GM12864 (cell line): ENCODE measurements at places on chromosomes 11 and 22.

DNA sequence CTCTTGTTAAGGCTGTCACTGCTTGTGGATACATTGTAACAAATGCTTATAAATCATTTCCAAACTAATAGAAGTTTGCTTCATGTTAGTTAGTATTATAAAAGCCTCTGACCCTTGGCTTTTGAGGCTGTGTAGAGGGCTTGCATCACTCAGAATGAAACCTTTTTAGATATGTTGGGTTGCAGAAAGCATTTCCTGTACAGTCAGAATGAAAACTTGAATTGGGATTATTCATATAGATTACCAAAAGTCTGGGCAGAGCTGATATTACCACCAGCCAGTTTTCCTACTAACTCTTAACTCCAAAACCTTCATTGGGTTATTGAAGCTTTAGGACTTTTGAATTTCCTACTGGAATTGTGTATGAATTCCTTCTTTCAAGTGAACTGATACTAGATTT lies 12.0 kb downstream of the KMT2A start:
- DNase-seq = peak; percentile 53

- peak; percentile 21 for DNase-seq
Observed at GRCh38 chr11:82682003-82682751, 51.5 kb downstream of the FAM181B start.

DNA sequence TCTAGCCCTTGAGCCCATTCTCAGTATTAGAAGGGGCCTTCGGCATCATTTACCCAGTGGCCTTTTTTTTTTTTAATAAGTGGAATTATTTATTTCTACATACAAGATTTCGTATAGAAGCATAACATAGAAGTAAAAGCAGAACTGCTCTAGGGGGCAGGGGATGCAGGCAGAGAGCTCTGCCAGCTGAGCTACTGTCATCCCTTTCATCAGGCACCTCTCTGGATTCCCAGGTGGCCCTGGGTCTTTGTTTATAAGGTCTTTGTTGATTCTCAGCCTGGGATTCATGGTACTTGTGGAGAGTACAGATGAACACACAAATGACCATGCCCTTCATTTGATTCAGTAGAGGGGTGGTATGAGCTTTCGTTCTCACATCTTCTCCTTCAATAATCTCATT lies 66.4 kb downstream of the GAB2 start:
- DNase-seq = no peak

GRCh38 chr22:43031617-43032016 lies 16.7 kb upstream of the PACSIN2 start:
- DNase-seq = no peak

GRCh38 chr11:34926101-34926830 lies 9.8 kb downstream of the PDHX start:
- DNase-seq = no peak

GRCh38 chr11:92300876-92301275 lies 76.3 kb downstream of the FAT3 start:
- no peak for DNase-seq

GRCh38 chr22:36032611-36033010 lies 4.0 kb upstream of the RBFOX2 start:
- no peak for DNase-seq

GRCh38 chr11:57214494-57214893 lies 22.6 kb downstream of the APLNR start:
- no peak for DNase-seq

DNA sequence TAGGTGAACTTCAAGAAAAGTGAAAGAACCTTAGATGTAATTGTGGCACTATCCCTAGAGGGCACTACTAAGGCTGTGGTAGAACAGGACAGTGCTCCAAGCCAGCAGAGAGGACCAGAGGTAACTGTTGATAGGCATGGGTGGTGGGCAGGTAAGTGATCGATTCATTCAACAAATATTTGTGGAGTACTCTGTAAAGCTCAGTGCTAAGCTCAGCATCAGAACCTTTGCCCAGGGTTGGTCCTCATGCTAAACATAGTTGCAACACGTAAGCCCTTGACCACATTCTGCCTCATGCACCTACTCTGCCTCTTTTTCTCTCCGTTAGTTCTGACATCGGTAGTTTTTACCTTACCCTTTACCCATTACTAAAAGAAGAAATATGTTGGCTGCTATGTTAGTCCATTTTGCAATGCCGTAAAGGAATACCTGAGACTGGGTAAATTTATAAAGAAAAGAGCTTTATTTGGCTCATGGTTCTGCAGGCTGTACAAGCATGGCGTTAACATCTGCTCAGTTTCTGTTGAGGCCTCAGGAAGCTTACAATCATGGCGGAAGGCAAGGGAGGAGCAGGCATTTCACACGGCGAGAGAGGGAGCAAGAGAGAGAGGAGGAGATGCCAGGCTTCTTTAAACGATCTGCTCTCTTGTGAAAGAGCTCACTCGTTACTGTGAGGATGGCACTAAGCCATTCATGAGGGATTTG lies 18.4 kb upstream of the NNMT start:
- no peak for DNase-seq

- DNase-seq = no peak
Observed at GRCh38 chr22:43848366-43849171, 13.7 kb downstream of the SULT4A1 start.

GRCh38 chr11:101931692-101932091 lies 15.4 kb upstream of the ANGPTL5 start:
- no peak for DNase-seq
